ENCODE measurements at places on chromosomes 4 and X.

GRCh38 chr4:139876337-139876941 is 210.8 kb downstream of the MGST2 start:
- DNase-seq = no peak

DNA sequence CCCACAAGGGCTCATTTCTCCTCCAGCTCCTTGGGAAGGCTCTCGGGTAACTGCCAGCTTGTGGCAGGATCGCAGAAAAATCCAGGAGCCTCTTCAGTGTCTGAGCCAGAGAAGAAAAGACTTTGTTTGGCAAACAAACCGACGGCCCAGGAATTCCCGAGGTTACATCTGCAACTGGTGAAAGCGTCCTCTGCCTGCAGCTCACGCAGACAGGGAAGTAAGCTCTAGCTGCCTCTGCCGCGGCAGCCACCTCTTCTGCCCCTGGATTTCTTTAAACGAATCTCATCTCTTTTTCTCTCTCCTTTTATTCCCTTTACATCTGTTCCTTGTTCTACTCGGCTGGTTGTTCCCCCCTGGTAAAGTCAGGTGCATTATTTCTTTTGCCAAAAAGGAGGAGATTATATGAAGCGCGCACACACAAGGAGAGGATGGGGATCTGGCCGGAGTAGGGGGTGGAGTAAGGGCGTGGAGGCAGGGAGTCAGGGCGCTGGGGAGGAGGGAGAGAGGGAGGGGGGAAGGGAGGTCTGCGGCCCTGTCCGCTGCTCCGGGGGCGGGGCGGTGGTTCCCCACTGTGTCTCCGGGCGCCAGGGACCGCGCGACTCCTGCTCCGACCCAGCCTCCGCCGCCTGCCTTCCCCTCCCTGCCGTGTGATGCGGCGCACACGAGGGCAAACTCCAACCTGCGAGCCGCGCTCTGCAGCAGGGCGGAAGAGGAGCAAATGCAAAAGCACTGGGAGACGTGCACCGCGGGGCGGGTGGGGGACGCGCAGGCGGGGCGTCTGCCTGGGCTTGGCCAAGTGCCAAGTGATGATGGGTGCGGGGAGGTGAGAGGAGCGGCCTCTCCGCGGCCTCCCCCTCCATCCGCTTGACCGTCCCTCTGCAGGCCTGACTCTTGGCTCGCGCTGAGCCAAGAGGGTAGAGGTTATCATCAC is at the start of gene DCHS2:
Gene DCHS2 (minus strand): TSS at position 459 of the 931 bp plus-strand sequence. CDS start 444 bp downstream, at position 15.
- no peak for DNase-seq

GRCh38 chrX:9862525-9862924 is 76.3 kb downstream of the SHROOM2 start:
- no peak for DNase-seq

DNA sequence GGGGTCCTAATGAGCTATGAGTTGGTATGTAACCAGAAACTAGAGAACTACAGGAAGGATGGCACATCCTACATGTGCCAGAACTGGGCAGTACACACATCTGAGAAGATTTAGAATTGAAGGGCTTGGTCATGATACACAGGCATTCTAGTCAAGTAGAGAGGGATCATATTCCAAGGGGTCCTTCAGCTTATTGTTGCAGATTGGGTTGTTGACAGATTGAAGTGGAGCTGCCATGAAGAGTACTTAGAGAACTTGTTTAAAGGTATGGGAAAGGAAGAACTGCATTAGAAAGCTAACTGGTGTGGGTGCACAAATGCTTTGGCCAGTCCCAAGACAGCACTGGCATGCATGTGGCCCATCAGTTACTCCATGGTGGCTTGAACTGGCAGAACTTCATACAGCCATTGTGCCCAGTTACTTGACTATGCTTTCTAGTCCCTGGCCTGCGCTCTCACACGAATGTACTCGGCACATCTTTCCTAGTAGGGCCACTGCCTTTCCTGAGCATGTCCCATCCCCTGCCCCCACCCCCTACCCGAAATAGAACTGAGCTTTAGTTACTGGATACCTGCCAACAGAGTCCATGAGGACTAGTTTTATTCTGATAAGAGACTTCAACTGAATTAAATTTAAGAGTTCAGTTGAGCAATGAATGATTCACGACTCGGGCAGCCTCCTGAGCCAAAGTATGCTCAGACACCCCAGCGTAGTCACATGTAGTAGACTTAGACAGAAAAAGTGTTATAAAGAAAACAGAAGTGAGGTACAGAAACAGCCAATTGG is 64.0 kb downstream of the CCNG2 start:
- DNase-seq = no peak

DNA sequence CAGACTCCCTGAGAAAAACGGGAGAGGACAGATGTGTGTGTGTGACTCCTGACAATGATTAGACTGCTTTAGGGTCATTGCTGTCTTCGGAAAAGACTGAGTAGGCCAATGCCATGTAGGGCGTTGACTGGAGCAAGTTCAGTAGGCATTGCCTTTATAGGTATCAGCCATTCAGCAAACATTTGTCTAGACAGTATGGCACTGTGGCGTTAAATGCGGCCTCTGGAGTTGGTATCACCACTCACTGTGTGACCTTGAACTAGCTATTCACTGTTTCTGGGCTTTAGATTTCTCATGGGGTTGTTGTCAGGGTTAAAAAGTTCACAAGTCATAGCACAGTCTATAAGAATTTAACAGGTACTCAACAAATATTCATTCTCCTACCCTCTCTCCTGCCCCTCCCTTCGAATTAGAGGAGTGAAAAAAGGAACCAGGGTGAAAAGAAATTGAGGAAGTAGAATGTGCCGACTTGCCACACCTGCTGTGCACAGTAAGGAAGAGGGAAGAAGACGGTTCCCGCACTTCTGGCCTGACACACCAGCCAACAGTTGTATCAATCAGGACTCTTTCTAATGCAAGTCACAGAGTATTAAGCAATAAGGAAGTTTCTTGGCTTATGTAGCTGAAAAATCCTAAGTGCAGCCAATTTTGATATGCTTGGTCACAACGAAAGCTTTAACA is 83.2 kb upstream of the PLAC8 start:
- DNase-seq = no peak

- no peak for DNase-seq
Measured at GRCh38 chrX:130625386-130625785, 223.6 kb downstream of the RBMX2 start.

GRCh38 chr4:152385551-152385950 is 150.3 kb downstream of the FBXW7 start:
- DNase-seq = no peak

DNA sequence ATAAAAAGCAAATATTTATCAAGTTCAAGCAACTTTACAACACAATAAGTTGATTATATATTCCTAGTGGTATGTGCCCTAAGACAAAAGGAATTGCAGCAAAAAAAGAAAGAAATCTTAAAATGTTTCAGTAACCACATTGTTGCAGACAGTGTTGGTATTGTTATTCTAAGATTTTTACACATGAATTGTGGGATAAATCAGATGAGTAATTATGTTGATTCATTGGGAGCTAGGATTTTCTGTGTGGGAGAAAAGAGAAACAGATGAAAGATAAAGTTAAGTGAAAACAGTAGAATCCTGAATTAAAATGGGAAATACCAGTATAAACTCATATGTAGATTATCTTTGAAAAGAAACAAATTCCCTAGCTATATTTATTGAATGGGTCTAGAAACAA is 362.4 kb downstream of the PPP3CA start:
- DNase-seq = peak; percentile 45

DNA sequence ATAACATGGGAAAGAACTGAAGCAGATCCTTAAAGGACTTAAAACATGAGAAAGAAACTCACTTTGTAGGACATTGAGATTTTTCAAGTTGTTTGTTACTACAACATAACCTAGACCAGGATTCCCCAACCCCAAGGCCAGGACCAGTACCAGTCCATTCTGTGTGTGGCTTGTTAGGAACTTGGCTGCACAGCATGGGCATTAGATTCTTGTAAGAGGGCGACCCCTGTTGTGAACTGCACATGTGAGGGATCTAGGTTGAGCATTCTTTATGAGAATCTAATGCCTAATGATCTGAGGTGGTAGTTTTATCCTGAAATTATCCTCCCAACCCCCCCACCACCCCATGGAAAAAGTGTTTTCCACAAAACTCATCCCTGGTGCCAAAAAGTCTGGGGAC is 566.1 kb downstream of the KCTD8 start:
- no peak for DNase-seq

GRCh38 chrX:82163701-82164100 is 961.8 kb downstream of the SH3BGRL start:
- no peak for DNase-seq

- DNase-seq = no peak
Measured at GRCh38 chrX:16654093-16654492, 4.1 kb downstream of the S100G start.

GRCh38 chrX:55648434-55648833 is 25.2 kb downstream of the FOXR2 start:
- no peak for DNase-seq

DNA sequence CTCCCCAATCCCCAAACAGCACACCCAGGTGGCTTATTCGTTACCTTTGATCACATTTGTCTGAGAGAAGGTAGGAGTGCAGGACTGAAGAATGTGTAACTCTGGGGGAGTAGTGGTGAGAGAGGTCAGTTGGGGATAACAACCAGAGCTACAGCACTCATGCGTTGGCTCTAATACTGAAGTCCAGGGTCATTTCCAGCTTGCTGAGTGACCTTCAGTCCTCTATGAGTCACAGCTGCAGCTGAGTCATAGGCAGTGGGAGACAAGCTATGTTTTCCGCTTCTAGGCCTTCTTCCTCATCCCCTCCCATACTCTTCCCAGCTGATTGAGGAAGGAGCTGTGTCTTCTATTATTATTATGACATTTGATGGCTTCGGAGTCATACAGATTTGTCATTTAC is 31.6 kb upstream of the CT47C1 start:
- DNase-seq = peak; percentile 33

- no peak for DNase-seq
Measured at GRCh38 chr4:4800646-4801408, 58.6 kb upstream of the MSX1 start.

DNA sequence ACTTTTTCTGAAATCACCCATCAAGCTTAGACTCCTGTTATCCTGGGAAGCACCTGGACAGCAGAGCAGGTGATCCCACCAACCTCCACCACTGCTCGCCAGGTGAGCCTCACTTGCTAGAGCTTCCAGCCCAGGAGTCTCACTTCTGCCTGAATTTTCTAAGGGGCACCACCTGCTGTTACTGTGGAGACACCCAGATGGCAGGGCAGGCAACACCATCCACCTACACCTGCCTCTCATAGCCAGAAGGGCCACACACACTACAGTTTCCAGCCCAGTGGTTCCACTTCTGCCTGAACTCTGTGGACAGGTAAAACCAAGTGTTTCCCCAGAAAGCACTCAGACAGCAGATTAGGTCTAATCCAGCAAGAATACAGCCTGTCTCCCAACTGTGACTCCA is 262.0 kb downstream of the ARAP2 start:
- no peak for DNase-seq

DNA sequence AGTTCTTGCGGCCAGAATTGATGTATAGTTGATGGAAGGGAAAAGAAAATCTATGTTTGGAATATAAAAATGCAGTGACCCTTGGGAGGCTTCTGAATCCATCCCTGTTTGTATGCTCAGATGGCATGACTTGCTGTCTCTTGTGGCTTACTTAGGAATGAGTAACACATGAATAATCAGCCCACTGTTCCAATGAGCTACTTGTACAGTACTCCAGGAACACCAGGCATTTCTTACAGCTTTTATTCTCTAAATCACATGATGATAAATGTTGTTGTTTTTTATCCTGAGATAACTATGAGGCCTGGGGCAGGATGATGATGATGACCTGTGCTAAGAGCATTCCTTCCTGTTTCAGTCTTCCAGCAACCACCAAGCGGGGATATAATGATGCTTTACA is 18.9 kb downstream of the TMPRSS11E start:
- peak; percentile 42 for DNase-seq

DNA sequence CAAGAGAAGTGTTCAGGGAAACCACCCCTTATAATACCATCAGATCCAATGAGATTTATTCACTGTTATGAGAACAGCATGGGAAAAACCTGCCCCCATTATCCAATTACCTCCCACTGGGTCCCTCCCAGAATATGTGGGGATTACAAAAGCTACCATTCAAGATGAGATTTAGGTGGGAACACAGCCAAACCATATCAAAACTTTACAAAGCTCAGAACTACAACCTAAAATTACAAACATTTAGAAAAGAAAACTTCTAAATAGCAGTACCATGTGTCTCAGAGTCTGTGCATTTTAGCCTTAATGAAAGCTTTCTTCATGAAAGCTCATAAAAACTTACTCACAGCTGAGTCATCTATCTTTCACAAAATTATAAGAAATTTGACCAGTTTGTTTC is 1442.8 kb upstream of the PCDH7 start:
- no peak for DNase-seq

DNA sequence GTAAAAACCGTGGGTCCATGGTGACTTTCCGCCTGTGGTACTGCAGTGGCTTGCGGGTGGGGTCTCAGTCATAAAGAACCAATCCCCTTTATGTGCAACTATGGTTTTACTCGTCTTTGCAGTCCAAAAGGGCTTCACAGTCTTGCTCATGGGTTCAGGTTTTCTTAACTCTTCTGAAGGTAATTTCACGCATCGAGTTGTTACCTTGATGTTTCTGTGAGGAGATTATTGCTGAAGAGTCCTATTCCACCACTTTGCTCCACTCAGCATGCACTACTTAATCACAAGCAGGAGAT is 41.5 kb downstream of the F8 start:
- DNase-seq = no peak

- DNase-seq = peak; percentile 36
Measured at GRCh38 chr4:110046588-110047049, 133.9 kb downstream of the EGF start.

GRCh38 chr4:101265816-101266172 is 81.5 kb downstream of the PPP3CA start:
- no peak for DNase-seq

- DNase-seq = peak; percentile 18
Measured at GRCh38 chr4:98720871-98721480, 62.6 kb upstream of the TSPAN5 start.

- DNase-seq = no peak
Measured at GRCh38 chr4:113141901-113142346, 92.5 kb downstream of the ANK2 start.

GRCh38 chrX:149513825-149514428 is 8.8 kb upstream of the IDS start:
- no peak for DNase-seq

GRCh38 chrX:117376460-117376859 is 740.1 kb downstream of the KLHL13 start:
- no peak for DNase-seq

- DNase-seq = no peak
Measured at GRCh38 chr4:16217300-16218051, 8.8 kb downstream of the TAPT1 start.

- no peak for DNase-seq
Measured at GRCh38 chr4:143700416-143701352, at the start of gene FREM3. Gene FREM3 (minus strand): TSS chr4:143700675. CDS start chr4:143700675, 0 bp downstream.

GRCh38 chr4:159757499-159757898 is 654.6 kb downstream of the RAPGEF2 start:
- no peak for DNase-seq

GRCh38 chrX:51975811-51976210 is 82.4 kb downstream of the MAGED1 start:
- DNase-seq = no peak

GRCh38 chr4:117783716-117784115 is 250.6 kb upstream of the NDST3 start:
- DNase-seq = no peak

- DNase-seq = no peak
Measured at GRCh38 chr4:116638592-116638991, 446.8 kb downstream of the TRAM1L1 start.
